Stimulated activated CD8-positive, alpha-beta memory T cell treated with anti-CD3 and anti-CD28 coated beads, Interleukin-12 subunit alpha, Interleukin-12 subunit beta, amount 100 ng/mL, for 1 hour (primary cell): ENCODE measurements at places on chromosomes 16 and 17.

DNA sequence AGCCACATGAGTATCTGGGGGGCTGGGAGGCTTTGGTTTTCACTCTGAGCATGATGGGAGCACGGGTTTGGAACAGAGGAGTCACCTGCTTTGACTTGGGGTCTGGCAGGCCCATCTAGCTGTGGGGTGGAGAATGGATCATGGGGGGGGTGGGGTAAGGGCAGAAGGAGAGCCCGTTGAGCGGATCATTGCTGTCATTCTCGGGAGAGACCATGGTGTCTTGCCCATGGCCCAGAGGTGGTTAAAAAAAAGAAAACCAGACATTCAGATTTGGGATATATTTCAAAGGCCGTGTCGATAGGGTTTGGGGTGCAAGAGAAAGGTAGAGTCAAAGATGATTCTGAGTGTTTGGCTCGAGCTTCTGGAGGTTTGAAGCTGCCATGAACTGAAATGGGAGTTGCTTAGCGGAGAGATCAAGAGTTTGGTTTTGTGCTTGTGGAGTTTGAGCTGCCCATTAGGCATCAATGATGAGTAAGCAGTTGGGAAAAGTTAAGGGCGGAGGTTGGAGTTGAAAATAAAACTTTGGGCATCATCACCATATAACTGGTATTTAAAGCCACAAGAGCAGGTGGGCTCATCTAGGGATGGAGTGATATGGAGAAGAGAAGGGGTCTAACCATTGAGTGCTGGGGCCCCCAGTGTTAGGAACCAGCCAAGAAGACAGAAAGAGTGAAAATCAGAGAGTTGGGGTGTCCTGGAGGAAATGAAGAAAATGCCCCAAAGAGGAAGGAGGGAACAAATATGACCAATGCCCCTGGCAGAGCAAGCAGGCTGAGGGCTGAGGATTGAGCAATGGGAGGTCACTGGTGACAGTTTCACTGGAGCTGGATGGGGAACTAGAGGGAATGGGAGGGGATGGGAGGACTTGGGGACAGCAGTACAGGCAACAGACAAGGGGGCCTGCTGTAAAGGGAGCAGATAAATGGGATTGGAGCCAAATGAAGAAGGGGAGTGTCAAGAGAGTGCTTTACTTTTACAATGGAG is 1.9 kb downstream of the NOD2 start:
- DNase-seq, result no peak

GRCh38 chr16:22813948-22814710 is at the start of gene HS3ST2:
Gene HS3ST2, plus strand, starts transcription at chr16:22814162. Its CDS starts 449 bp downstream, at chr16:22814611.
- DNase-seq, result no peak

DNA sequence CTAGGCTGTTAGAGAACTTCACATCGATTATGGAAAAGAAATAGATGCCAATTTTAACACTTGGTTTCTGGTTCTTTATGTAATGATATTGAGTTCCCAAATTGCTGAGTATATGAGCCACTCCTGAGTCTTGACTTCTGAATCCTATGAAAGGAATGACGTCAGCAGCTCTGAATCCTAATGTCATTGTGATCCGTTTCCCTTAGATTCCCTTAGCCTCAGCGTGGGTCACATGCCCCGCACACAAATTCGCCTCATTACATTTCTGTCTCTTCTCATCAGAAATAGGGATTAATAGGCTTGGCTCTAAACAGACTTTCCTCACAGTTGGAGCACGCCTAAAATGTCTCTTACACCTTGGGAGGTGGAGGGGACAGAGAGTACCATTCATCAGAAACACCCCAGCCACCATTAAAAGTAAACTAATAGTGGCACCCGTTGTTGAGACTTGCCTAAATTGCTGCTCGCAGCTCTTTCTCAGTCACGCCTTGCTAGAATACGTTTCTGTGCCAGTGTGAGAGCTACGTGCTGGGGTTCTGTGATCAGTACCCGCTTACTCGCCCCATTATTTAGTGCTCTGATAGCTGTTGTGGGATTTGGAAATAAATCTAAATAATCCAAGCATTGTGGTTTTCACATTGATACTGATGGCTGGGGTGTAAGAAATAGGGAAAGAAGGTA is 7.1 kb downstream of the MRM3 start:
- no peak for DNase-seq

DNA sequence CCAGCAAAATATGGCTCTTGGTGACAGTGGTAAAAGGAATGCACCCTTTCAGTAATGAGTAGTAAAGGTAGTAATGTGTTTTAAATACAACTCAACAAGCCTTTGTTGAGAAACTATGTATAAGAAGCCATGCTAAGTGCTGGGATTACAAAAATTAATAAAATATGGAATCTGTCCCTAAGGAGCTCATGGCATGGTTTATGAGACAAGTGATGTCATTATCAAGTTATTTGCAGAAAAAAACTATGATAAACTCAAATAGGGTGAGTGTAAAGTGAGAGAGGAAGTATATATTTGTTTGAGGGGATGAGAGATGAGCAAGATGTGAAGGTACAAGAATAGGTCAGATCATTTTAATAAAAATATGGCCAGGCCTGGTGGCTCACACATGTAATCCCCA is 76.9 kb downstream of the NF1 start:
- DNase-seq, result no peak

DNA sequence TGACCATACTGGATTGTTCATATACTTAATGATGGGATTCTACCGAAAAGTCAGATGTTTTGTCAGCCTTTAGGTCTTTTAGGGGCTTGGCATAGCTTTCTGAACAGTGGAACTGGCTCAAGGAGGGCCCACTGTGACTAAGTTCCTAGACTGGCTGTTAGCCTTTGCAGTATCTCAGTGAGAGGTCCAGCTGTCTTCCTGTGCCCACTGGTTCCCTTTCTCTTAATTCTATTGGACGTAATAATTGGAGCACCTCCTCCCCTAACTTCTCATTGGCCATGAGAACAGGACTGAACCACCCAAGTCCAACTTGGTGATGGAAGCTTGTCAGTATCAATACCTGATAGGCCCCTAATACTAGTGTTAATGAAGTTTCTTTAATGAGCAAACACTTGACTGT is 13.5 kb downstream of the KPNA2 start:
- DNase-seq, result no peak

- no peak for DNase-seq
These were observed 6.2 kb downstream of the EPN3 start for GRCh38 chr17:50538549-50539410.

- peak; percentile 36 for DNase-seq
These were observed 3.6 kb downstream of the OSGIN1 start for GRCh38 chr16:83956336-83957289.

GRCh38 chr17:32302860-32303649 is 37.4 kb downstream of the RHBDL3 start:
- no peak for DNase-seq

GRCh38 chr17:82372249-82373071 is 895 bp downstream of the UTS2R start:
- no peak for DNase-seq
